Activated T-cell treated with anti-CD3 and anti-CD28 coated beads for 48 hours (primary cell): ENCODE measurements at places on chromosomes 2 and 18.

- no peak for DNase-seq
Measured at GRCh38 chr2:53407363-53408080, 360.1 kb upstream of the CHAC2 start.

- peak; percentile 19 for DNase-seq
Measured at GRCh38 chr2:112881217-112881985, 29.6 kb upstream of the IL37 start.

GRCh38 chr2:13121096-13121495 is 404.4 kb downstream of the TRIB2 start:
- no peak for DNase-seq

- DNase-seq, result no peak
Measured at GRCh38 chr2:186135686-186136085, 350.4 kb upstream of the ZC3H15 start.

GRCh38 chr2:222424729-222425671 is 657 bp downstream of the SGPP2 start:
- DNase-seq, result peak; percentile 3

- DNase-seq, result no peak
Measured at GRCh38 chr2:85793584-85793983, 39.8 kb downstream of the ATOH8 start.

DNA sequence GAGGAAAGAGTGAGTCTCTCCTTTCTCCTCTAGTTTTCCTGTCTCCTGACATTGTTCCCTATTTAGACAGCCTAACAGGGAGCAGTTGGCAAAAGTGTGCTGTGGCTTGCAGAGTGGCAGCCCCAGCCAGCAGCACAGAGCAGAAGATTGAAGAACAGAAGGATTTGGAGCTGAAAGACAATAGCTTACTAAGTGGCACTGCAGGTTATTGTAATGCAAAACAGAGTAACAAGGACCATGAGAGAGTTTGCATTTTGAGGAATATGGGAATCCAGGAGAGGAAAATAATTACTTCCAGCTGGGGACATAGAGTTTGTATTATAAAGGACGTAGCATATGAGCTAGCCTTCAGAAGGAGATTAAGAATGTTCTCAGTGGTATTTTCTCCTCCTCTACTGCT is 342.4 kb downstream of the AKAIN1 start:
- DNase-seq, result no peak

- DNase-seq, result no peak
Measured at GRCh38 chr2:108492364-108492763, 41.9 kb upstream of the LIMS1 start.

- no peak for DNase-seq
Measured at GRCh38 chr2:12296915-12297314, 419.8 kb upstream of the TRIB2 start.

DNA sequence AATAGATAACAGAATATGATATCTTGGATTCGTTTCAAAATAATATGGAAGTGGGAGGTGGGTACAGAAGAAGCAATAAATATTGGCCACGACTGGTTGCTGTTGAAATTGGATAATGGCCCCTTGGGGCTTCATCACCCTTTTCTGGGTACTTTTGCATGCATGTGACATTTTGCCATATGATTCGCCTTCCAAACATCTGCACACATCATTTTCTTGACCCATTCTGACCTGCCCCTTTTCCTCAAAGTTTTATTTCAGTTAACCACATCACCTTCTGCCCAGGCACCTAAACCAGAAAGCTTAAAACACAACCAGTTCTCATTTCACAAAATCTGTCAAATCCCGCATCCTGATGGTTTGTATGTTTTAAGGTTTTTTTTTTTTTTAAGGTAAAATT is 116.7 kb upstream of the AGAP1 start:
- DNase-seq, result no peak

DNA sequence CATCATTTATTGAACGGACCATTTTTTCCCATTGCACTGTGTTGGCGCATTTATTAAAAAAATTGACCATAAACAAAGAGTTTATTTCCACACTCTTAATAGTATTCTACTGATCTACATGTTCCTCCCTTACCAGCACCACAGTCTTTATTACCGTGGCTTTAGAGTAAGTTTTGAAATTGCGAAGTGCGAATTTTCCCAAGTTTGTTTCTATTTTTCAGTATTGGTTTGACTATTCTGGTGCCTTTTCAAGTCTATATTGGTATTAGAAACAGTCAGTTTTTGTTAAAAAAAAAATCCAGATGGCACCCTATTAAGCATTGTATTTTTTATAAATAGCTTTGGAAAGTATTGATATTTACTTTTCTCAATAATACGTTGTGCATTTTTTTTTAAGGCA is 795.1 kb upstream of the HS6ST1 start:
- no peak for DNase-seq

DNA sequence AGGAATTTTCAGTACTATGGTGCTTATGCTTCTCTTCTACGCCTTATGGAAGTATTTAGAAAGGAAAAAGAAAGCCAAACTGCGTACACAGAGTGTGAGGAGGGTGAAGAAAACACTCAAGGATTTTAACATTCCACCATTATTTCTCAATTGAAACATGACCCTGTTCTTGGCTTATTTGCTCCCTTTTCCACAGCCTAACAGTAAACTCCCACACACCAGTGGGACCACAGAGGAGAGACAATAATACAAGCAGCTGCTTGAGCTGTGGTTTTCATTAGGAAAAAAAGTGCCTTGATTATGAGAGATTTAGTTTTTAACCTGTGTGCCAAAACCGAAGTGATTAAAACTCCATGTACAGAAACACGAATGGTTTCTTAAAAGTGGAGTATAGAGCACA is 134.3 kb downstream of the MEP1B start:
- DNase-seq, result no peak

DNA sequence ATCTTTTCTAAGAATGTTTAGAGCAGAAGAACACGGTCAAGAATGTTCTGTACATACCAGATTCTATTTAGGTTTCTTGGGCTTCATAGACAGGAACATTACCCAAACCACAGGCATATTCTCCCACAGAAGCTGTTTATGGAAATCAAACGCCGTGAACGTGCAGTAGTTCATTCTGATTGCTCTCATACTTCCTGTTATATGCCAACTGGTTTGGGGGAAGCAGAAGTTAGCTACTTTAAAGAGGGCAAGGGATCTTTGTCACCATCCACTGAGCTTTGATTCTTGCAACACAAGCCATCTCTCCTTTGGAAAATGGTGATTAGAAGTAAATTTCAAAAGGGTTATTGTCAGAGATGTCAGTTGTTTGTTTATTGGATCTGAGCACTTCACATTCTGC is 182.2 kb upstream of the NRP2 start:
- DNase-seq, result no peak

GRCh38 chr18:6561420-6561861 is 146.7 kb upstream of the L3MBTL4 start:
- no peak for DNase-seq

- DNase-seq, result no peak
Measured at GRCh38 chr2:33021542-33022227, 74.9 kb downstream of the LTBP1 start.

GRCh38 chr18:2932247-2933181 is 80.4 kb downstream of the LPIN2 start:
- DNase-seq, result no peak

DNA sequence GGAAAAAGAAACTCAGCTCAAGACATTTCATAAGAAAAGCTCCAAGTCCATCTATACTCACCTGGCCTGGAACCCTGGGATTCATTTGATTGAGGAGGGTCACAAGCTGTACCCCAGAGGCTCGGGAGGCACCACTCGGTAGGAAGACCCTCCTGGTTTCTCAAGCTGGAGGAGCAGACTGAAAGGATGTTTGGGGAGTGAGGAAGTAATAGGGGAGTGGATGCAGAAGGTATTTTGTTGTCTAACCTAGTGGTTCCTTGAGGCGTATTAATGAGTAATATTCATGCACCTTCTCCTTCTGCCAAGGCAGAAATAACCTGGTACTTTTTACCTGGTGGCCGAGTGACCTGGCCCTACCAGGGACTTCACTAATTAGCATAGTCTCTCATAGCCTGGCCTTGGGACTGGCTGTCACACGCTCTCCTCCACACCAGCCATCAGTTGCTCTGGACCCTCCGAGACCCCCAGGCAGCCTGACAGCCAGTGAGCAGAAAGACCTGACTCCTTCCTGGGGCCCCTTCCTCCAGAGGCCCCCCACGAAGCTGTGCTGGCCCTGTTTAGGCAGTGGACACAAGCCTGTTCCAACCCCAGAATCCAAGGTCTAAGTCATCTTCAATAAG is 161.4 kb downstream of the BCL2 start:
- no peak for DNase-seq

DNA sequence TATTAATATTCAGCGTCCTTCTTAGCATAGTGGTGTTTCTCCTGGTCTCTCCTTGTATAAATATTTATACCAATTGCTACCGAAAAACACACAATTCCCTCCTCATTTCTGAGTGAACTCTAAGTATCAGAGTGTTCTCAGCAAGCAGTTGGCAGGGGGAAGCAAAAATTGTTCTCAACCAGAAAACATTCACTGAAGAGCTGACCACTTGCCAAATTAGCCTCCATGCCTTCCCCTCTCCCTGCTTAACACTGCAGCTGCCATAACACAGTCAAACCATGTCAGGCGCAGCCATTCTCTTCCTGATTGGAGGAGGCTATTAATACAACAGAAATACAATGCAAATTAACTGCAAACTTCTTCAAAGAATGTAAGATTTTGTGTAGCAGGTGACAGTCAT is 105.0 kb downstream of the COL6A3 start:
- no peak for DNase-seq

- DNase-seq, result no peak
Measured at GRCh38 chr2:64283641-64284361, 139.6 kb upstream of the PELI1 start.

- no peak for DNase-seq
Measured at GRCh38 chr2:33209976-33210375, 263.2 kb downstream of the LTBP1 start.

- DNase-seq, result no peak
Measured at GRCh38 chr2:132581991-132582738, 87.8 kb downstream of the LYPD1 start.

DNA sequence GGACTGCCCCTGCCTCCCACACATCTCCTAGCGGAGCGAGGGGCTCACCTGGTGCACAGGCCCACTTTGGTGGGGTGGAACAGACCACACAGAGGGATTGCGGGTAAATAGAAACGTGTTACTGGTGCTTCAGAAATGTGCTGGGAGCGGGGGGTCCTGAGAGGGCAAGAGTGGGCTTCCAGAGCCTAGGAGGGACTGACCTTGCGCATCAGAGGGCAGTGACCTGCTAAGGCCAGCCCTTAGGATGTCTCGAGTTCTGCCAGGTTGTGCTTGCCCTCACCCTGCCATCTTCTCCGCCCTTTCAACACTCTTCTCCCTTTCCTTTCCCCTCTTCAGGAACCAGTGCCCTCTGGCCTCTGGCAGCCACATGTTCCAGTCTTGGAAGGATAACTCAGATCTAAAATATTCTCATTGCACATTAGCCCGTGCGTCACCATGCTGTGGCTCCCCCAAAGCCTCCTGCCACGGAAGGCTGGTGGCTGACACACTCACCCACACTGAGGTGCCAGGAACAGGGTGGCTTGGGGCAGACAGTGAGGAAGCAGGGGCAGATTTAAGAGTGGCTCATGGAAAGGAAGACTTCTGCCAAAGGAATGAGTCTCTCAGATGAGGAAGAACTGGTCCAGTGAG is 89.6 kb downstream of the MCFD2 start:
- no peak for DNase-seq

GRCh38 chr2:233996000-233996399 is 54.5 kb upstream of the SPP2 start:
- no peak for DNase-seq

DNA sequence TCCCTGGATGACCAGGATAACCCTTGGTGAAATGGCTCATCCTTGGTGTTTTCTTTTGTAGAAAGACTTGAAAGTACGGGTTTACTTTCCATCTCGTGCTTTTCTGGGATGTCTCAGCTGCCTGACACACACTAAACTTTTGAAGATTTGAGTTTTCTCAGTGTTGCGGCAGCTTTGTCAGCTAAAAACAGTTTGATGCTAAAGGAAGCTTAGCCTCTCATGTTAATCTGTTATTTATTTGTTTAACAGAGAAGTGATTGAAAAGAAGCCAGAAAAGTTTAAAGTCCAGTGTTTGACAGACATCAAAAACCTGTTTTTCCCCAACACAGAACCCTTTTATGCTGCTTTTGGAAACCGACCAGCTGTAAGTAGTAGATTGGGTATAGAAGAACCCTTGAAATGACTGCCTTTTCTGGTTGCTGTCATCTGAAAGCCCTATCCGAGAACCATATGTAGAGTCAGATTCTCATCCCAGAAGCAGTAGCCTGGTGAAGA is 72.8 kb downstream of the LPIN1 start:
- no peak for DNase-seq
